ENCODE measurements at places on chromosomes 4 and X.

DNA sequence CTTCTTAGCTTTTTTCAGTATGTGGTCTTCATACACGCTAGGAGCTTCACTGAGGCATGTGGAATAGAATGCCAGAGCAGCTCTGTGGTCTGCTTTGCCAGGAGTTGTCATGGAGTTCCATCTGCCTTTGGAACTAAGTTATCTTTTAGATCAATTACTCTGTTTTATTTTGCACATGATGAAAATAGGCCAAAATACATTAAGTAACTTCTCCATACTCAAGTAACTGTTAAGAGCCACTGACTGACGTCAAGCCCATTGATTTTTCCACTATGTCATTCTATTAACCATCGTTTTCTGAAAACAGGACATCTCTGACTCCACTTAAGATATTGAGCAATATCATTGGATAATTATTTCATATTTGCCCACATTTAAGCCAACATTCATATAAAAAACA lies 415.1 kb upstream of the MAD2L1 start:
- DNase-seq, result no peak

DNA sequence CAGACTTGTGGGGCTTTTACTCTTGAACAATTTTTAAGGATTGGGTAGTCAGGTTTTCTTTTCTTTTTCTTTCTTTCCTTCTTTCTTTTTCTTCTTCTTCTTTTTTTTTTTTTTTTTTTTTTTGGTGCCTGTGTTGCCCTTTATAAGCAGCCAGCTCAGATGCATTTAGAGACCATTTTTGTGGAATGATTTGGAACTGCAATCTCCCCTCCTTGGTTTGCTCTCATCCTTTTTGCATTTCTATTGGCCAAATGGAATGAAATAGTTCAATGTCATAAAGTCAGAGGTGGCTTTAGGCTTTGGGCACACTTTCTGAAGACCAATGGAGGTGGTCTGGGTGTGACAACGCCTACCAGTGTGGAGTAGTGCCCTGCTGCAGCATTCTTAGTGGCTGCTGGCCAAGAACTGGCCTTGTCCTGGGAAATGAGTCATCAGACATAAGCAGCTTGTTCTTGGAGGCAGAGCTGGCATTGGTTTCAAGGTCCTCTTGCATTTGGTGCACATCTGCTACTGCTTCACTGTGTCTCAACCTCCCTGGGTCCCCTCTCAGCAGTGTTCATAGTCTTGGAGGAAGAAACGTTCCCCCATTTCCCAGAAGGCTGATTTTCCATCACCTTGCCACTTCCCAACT lies 84.5 kb downstream of the CT47B1 start:
- DNase-seq, result peak; percentile 0

DNA sequence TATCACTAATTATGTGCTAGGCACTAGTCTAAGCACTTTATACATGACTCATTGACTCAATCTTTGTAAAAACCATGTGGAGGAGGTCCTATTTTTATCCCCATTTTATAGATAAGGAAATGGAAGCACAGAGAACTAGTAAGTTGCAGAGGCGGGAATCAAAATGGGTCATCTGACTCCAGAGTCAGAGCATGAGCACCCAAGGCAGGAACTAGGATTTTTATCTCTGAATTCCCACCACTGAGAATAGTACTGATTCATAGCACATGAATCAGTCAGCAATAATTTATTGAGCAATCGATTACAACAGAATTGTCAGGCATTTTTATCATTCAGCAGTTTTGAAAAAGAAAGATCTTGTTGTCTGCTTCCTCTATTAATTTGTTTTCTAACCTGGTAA lies 19.3 kb downstream of the SCARB2 start:
- no peak for DNase-seq

GRCh38 chr4:158799856-158800255 lies 31.0 kb downstream of the FNIP2 start:
- DNase-seq, result no peak

GRCh38 chr4:142404191-142404611 lies 441.9 kb downstream of the INPP4B start:
- no peak for DNase-seq

- DNase-seq, result no peak
These were observed 325.1 kb upstream of the IGFBP7 start for GRCh38 chr4:57435300-57435699.

GRCh38 chr4:72984351-72984750 lies 85.2 kb downstream of the COX18 start:
- DNase-seq, result no peak

DNA sequence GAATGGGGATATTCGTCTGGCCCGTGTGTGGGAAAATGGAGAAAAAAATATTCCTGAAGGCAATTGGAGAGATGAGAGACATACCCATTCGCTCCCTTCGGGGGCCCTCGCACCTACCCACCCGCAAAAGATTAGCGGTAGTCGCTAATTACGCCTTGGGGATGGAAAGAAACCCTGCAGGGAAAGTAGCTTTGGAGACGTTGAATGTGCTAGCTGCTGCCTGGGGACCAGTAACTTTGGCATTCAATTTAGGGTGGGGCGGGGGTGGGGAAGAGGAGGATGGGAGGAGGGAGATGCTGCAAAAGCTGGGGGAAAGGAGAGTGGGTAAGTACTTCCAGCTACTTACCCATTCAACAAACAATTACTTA lies 407 bp upstream of the ZC4H2 start:
- DNase-seq, result no peak

- no peak for DNase-seq
These were observed 30.2 kb upstream of the GRIA3 start for GRCh38 chrX:123153846-123154335.

GRCh38 chr4:123510659-123511058 lies 114.1 kb downstream of the SPRY1 start:
- no peak for DNase-seq

Data from anterior cingulate cortex (tissue), 58 donors.